ENCODE measurements at places on chromosomes 4 and X. TPM values are rescaled to one million over a fixed set of nuclear protein-coding genes. Genes with fewer than 3 reads are reported as not detected.

DNA sequence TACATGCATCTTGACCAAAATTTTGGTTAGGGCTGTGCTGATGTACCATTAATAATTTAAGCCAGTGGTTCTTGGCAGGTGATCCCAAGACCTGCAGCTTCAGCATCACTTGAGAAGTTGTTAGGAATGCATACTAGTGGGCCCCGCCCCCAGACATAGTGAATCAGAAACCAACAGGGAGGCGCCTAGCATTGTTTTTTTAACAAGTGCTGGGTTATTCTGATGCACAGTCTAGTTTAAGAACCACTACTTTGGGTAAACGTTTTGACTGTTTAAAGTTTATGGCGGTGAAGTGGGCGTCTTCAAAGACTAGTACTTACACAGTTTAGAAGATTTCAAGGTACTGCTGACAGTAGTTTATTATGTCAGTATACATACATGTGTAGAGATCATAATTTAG lies 23.6 kb downstream of the FAM199X start:
- no peaks in the 10 kb centered on the region for H3K27me3 ChIP-seq
- DNase-seq, result no peak
- no peak overlapping the region for H3K27ac ChIP-seq
- H3K36me3 ChIP-seq, result no peaks in the 10 kb centered on the region

DNA sequence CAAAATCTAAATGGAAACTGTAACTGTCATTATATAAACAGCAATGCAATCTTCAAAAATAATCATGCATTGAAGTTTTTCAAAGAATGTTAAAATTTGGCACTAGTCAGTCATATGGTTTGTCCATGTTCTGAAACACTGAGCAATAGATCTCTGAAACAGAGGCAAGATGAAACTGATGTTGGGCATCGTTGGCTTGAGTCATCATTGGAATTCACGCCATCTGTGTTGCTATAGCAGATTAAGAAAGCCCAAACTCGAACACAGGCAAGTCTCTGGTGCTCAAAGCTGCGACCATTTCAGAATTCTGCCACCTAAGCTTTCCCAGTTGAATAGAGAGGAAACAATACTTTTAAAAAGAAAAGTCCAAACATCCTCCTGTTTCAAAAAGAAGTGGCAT lies 114.1 kb upstream of the PPARGC1A start:
- no peak for DNase-seq
- H3K4me1 ChIP-seq, result no peaks in the 10 kb centered on the region
- no peak overlapping the region for H3K27ac ChIP-seq
- no peaks in the 10 kb centered on the region for H3K36me3 ChIP-seq
- no peak overlapping the region for H3K4me3 ChIP-seq
- peaks cover 8% of the 10 kb centered on the region for H3K27me3 ChIP-seq

GRCh38 chr4:160034501-160034900 lies 931.6 kb downstream of the RAPGEF2 start:
- H3K4me1 ChIP-seq, result no peaks in the 10 kb centered on the region
- no peaks in the 10 kb centered on the region for H3K27me3 ChIP-seq
- H3K27ac ChIP-seq, result no peak overlapping the region
- no peak overlapping the region for H3K4me3 ChIP-seq
- no peaks in the 10 kb centered on the region for H3K36me3 ChIP-seq

- H3K36me3 ChIP-seq, result no peaks in the 10 kb centered on the region
- H3K27ac ChIP-seq, result no peak overlapping the region
- peaks cover 9% of the 10 kb centered on the region for H3K4me1 ChIP-seq
- H3K27me3 ChIP-seq, result peaks cover 4% of the 10 kb centered on the region
- no peak for DNase-seq
- H3K4me3 ChIP-seq, result no peak overlapping the region
Observed at GRCh38 chr4:82268826-82269193, 105.0 kb downstream of the HNRNPD start.

DNA sequence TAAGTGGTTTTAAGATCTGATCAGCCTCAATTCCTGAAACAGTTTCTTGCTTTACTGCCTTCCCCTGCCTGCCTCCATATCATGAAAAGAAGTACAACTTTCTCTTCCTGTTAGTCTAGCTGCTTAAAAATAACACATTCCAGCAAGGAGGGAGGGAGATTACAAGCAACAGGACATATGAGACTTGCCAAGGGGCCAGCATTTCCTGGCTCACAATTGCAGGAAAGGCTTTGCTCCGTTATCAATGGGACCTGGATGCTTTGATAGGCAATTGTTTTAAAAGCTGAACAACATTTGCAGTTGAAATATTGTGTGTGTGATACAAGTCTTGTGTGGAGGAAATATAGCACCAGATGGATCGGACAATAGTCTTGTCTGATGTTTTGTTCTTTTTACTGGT lies 425.0 kb downstream of the FAT4 start:
- no peaks in the 10 kb centered on the region for H3K36me3 ChIP-seq
- H3K4me3 ChIP-seq, result no peak overlapping the region
- H3K4me1 ChIP-seq, result no peaks in the 10 kb centered on the region
- no peaks in the 10 kb centered on the region for H3K27me3 ChIP-seq
- no peak overlapping the region for H3K27ac ChIP-seq
- DNase-seq, result no peak

Gene FAM184B
- 0.04 TPM for total RNA-seq

DNA sequence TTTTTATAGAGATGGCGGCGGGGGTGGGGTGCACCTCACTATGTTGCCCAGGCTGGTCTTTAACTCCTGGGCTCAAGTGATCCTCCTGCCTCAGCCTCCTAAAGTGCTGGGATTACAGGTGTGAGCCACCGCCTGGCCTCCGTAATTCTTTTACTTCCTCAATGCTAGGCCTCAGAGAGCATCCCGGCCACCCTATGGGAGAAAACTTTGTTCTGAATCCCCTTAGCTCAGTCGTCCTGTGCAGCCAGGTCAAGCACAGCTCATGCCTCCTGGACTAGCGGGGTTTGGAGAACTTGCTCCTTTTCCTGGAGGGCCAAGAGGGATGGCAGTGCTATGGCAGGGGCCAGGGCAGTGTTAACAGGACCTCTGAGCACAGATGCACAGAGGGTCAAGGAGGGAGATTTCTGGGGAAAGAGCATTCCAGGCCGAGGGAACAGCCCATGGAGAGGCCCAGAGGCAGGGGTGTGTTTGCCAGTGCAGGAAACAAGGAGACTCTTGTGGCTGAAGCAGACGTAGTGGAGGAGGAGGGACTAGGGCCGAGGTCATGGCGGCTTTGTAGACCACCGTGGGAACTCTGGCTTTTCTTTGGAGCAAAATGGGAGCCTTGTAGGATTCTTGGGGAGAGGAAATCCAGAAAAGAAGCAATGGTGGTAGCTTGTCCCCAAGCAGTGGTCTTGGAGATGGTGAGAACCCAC lies 9.8 kb upstream of the TNIP2 start:
- no peaks in the 10 kb centered on the region for H3K36me3 ChIP-seq
- peaks cover 18% of the 10 kb centered on the region for H3K4me1 ChIP-seq
- no peak overlapping the region for H3K27ac ChIP-seq
- DNase-seq, result no peak

- H3K27me3 ChIP-seq, result no peaks in the 10 kb centered on the region
- no peak overlapping the region for H3K4me3 ChIP-seq
- H3K27ac ChIP-seq, result no peak overlapping the region
- no peak for DNase-seq
- peaks cover 4% of the 10 kb centered on the region for H3K4me1 ChIP-seq
Observed at GRCh38 chrX:13498238-13498637, 71.2 kb upstream of the EGFL6 start.

Gene CT55
- total RNA-seq, result not detected

DNA sequence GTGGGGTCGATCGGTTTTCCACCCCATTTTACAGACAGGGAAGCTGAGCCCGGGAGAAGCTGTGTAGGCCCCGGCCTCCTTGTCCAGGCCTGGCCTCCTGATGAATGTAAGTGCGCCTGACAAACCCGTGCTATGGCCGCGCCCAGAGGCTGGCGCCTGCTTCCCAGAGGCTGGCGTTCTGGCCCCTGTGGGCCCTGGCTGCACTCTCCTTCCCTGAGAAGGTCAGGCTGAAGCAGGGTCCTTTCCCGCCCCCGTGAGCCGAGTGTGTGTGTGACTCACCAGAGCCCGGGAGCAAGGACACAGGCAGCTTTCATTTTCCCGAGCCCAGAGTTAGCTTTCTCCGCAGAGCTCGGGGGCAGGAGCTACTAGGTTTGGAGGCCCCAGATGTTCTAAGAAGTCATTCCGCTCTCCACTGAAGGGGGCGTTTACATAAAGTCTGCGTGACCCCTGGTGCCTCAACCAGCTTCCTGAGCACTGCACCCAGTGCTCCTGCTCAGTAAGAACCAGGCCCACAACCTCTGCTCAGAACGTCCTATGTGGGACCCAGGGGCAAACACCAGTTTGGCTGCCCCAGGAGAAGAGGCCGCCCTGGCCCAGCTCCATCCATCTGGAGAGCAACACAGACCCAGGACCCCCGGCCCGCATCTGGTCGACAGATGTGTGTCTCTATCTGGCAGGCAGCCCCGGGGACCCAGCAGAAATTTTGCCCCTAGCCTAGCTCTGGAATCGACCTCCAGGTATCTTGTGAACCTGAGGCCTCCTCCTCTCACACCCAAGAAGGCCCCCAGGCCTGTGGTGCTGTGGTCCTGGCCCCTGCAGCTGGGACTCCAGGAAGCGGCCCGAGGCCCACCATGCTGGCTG lies 13.6 kb downstream of the UVSSA start:
- H3K27me3 ChIP-seq, result no peaks in the 10 kb centered on the region
- H3K36me3 ChIP-seq, result peaks cover 1% of the 10 kb centered on the region
- no peak for DNase-seq
- H3K27ac ChIP-seq, result no peak overlapping the region
- peaks cover 2% of the 10 kb centered on the region for H3K4me1 ChIP-seq
- H3K4me3 ChIP-seq, result no peak overlapping the region

Gene CLDN34
- not detected for total RNA-seq

DNA sequence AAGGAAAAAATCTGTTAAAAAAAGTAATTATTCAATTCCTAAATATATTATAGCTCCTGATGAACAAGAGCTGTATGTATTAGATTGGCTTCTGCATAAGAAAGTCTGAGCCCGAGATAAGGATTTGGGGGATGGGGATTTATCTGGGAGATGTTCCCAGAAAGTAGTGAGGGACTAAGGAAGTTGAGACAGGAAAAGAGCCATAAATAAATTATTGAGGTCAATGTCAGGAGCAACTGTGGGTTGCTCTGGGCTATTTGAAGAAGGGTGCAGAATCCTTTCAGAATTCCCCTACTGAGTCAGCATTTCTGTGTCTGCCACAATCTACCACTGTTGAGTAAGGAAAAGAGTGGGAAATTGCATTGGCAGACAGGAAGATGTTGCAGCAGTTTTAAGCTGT lies 3.1 kb upstream of the TDO2 start:
- DNase-seq, result no peak
- no peak overlapping the region for H3K4me3 ChIP-seq
- no peaks in the 10 kb centered on the region for H3K36me3 ChIP-seq
- no peaks in the 10 kb centered on the region for H3K4me1 ChIP-seq

- no peak overlapping the region for H3K4me3 ChIP-seq
- H3K4me1 ChIP-seq, result peaks cover 11% of the 10 kb centered on the region
- H3K27ac ChIP-seq, result no peak overlapping the region
- H3K36me3 ChIP-seq, result peaks cover 5% of the 10 kb centered on the region
- DNase-seq, result no peak
Observed at GRCh38 chrX:110136136-110136535, 133.2 kb downstream of the TMEM164 start.

DNA sequence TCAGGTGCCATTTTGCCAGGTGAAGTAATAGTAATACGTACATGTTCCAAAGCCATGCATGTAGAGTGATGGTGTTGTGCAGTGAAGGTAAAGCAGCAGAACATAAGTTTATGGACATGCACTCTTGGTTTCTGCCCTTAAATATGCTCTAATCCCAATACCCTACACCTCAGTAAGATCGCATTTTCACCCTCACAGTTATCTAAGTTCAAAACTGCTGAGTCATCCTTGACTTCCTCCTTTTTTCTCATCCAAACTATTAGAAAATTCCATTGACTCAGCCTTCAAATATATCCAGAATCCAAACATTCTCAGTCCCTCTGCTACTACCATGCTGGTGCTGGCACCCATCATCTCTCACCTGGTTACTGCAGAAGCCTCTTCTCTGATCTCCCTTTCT lies 652.9 kb upstream of the IGFBP7 start:
- no peaks in the 10 kb centered on the region for H3K4me1 ChIP-seq
- no peaks in the 10 kb centered on the region for H3K36me3 ChIP-seq
- no peak overlapping the region for H3K27ac ChIP-seq
- no peaks in the 10 kb centered on the region for H3K27me3 ChIP-seq

DNA sequence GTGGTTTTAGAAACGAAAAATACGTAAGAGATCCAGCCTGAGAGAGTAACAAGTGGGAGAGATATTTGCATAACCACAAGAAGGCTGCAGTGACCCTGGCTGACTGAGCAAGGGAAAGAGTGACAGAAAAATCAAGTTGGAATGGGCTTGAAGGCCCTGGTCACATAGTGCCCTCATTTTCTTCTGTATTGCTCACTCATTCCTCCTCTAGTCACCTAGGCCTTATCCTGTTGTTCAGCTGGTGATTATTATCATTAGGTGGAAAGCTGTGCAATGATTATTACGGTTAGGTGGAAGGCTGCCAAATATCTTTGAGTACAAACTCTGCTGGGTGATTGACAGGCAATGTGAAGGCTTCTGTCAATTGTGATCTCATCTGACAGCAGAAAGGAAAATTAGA lies 2384.1 kb downstream of the PCDH7 start:
- no peak for DNase-seq
- H3K27me3 ChIP-seq, result no peaks in the 10 kb centered on the region
- H3K36me3 ChIP-seq, result no peaks in the 10 kb centered on the region
- H3K4me1 ChIP-seq, result no peaks in the 10 kb centered on the region
- no peak overlapping the region for H3K27ac ChIP-seq

DNA sequence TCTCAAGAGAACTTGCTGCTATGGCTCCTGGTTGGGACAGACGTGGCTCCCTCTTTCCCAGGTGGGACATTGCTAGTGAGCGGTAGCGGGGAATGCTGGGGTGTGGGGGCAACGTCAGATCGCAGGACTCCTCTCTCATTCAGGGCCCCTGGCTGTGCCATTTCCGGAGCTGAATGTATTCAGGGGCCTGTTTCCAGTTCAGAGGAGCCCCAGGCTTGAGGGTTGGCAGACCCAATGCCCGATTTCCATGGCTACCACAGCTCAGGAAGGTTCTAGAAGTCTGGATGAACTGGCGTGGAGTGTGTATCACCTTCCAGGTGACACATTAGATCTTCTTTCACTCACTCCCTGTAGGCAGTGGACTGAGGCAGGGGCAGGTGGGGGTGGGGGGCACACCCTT lies 26.2 kb upstream of the CRMP1 start:
- H3K4me1 ChIP-seq, result no peaks in the 10 kb centered on the region
- peaks cover 10% of the 10 kb centered on the region for H3K27me3 ChIP-seq
- H3K4me3 ChIP-seq, result no peak overlapping the region
- H3K36me3 ChIP-seq, result no peaks in the 10 kb centered on the region

GRCh38 chr4:140126261-140126660 lies 27.7 kb downstream of the MAML3 start:
- no peak overlapping the region for H3K27ac ChIP-seq
- no peaks in the 10 kb centered on the region for H3K27me3 ChIP-seq
